Nephron progenitor cell (in vitro differentiated cells): ENCODE measurements at places on chromosomes 2 and 18.

GRCh38 chr2:51595836-51596235 lies 563.9 kb upstream of the NRXN1 start:
- peaks cover 6% of the 10 kb centered on the region for H3K4me1 ChIP-seq
- no peaks in the 10 kb centered on the region for H3K27me3 ChIP-seq
- no peak overlapping the region for H3K27ac ChIP-seq
- DNase-seq, result no peak

GRCh38 chr2:227816507-227817294 lies 3.1 kb downstream of the CCL20 start:
- peaks cover 5% of the 10 kb centered on the region for H3K27me3 ChIP-seq
- H3K4me1 ChIP-seq, result no peaks in the 10 kb centered on the region
- H3K36me3 ChIP-seq, result no peaks in the 10 kb centered on the region
- no peak for DNase-seq

DNA sequence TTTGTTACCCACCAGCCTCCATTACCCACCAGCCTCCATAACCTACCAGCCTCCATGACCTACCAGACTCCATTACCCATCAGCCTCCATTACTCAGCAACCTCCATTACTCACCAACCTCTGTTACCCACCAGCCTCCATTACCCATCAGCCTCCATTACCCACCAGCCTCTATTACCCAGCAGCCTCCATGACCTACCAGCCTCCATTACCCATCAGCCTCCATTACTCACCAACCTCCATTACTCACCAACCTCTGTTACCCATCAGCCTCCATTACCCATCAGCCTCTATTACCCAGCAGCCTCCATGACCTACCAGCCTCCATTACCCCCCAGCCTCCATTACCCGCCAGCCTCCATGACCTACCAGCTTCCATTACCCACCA lies 133.3 kb upstream of the HS6ST1 start:
- no peak overlapping the region for H3K4me3 ChIP-seq
- H3K36me3 ChIP-seq, result no peaks in the 10 kb centered on the region
- no peaks in the 10 kb centered on the region for H3K4me1 ChIP-seq
- peaks cover 22% of the 10 kb centered on the region for H3K27me3 ChIP-seq
- DNase-seq, result no peak

DNA sequence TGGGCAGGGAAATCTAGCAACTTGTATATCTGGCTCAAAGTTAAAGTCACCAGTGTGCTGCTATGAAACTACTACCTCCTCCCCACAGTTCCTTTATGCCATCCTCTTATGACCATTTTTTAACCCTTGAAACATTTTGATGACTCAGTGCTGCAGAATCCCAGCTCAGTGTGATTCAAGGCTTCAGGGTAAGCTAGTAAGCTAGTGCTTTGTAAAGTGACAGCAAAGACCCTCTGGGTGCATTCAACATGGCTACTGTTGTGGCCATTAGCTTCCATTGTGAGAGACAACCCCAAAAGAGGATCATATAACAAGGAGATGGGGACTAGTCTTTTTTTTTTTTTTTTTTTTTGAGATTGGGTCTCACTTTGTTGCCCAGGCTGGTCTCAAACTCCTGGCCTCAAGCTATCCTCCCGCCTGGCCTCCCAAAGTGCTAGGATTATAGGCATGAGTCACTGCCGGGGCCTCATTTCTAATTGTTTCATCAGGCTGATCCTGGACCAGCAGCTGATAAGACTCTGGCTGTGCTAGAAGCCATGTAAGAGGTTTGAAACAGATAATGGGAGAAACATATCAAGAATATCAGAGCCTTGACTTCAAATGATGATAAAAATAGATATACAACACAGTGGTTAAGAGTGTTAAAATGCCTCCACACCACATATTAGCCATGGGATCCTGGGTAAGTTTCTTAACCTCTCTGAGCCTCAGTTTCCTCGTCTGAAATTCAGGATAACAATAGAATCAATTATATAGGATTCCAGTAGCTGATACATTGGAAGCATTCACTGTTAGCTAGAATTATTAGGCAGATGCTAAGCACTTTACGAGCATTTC lies 65.7 kb upstream of the RTN4 start:
- DNase-seq, result no peak
- peaks cover 53% of the 10 kb centered on the region for H3K4me1 ChIP-seq
- no peak overlapping the region for H3K4me3 ChIP-seq
- H3K27me3 ChIP-seq, result peaks cover 9% of the 10 kb centered on the region
- no peak overlapping the region for H3K27ac ChIP-seq

- H3K4me1 ChIP-seq, result peaks cover 57% of the 10 kb centered on the region
- H3K4me3 ChIP-seq, result no peak overlapping the region
- H3K27ac ChIP-seq, result no peak overlapping the region
Measured at GRCh38 chr2:236679884-236680860, 110.5 kb downstream of the ACKR3 start.

GRCh38 chr2:71850306-71850801 lies 297.3 kb downstream of the CYP26B1 start:
- no peaks in the 10 kb centered on the region for H3K36me3 ChIP-seq
- no peak for DNase-seq

DNA sequence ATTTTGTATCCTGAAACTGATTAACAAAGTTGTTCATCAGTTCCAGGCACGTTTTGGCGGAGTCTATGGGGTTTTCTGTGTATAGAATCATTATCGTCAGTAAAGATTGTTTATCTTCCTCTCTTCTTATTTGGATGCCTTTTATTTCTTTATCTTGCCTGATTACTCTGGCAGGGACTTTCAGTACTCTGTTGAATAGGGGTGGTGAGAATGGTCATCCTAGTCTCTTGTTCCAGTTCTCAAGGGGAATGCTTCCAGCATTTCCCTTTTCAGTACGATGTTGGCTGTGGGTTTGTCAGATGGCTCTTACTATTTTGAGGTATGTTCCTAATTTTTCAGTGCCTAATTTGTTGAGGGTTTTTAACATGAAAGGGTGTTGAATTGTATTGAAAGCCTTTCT lies 14.0 kb upstream of the SPDYA start:
- no peaks in the 10 kb centered on the region for H3K4me1 ChIP-seq
- H3K4me3 ChIP-seq, result no peak overlapping the region
- DNase-seq, result no peak
- no peaks in the 10 kb centered on the region for H3K27me3 ChIP-seq
- peak overlapping the region; percentile 24 for H3K27ac ChIP-seq

GRCh38 chr2:32752952-32753351 lies 125.1 kb downstream of the TTC27 start:
- peaks cover 67% of the 10 kb centered on the region for H3K36me3 ChIP-seq
- no peaks in the 10 kb centered on the region for H3K27me3 ChIP-seq
- H3K27ac ChIP-seq, result no peak overlapping the region

DNA sequence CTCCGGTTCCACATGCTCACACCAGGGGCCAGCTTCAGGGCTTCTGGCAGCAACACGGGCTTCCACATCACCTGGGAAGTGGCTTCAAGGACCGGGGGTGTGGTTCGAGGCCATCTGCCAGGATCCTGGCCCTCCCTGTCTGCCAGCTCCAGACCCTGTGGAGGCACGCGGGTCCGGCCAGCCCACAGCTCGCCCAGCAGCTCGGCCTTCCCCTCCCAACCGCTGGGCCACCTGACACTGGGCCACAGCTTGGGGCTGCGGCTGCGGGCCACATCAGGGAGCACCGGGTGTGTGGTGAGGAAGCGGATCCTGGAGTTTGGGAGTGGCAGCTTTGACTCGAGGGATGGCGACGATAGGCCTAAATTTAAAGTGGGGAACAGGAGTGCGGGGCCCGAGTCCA lies 7.0 kb downstream of the C2orf81 start:
- H3K27ac ChIP-seq, result no peak overlapping the region
- H3K4me3 ChIP-seq, result no peak overlapping the region
- H3K4me1 ChIP-seq, result peaks cover 10% of the 10 kb centered on the region
- peaks cover 2% of the 10 kb centered on the region for H3K36me3 ChIP-seq
- DNase-seq, result no peak

DNA sequence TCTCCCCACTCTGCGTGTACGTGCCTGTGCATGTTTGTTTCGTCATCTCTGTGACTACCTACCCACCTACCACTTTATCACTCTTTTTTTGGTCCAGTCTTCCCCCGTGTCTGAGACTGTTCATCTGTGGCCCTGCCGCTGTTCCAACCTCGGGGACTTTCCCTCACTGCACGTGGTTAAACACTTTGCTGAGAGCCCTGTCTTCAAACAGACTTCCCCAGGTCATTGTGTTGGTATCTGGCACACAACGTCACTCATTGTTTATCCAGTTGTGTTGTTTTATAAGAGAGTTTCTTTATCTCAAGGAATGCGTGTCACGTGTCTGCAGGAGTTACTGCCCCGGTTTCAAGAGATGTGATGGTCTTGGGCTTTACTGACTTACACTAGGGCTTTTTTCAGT lies 262.0 kb upstream of the RASGRP3 start:
- no peaks in the 10 kb centered on the region for H3K27me3 ChIP-seq
- no peak overlapping the region for H3K4me3 ChIP-seq
- peaks cover 25% of the 10 kb centered on the region for H3K4me1 ChIP-seq
- no peak for DNase-seq
- H3K36me3 ChIP-seq, result peaks cover 28% of the 10 kb centered on the region

DNA sequence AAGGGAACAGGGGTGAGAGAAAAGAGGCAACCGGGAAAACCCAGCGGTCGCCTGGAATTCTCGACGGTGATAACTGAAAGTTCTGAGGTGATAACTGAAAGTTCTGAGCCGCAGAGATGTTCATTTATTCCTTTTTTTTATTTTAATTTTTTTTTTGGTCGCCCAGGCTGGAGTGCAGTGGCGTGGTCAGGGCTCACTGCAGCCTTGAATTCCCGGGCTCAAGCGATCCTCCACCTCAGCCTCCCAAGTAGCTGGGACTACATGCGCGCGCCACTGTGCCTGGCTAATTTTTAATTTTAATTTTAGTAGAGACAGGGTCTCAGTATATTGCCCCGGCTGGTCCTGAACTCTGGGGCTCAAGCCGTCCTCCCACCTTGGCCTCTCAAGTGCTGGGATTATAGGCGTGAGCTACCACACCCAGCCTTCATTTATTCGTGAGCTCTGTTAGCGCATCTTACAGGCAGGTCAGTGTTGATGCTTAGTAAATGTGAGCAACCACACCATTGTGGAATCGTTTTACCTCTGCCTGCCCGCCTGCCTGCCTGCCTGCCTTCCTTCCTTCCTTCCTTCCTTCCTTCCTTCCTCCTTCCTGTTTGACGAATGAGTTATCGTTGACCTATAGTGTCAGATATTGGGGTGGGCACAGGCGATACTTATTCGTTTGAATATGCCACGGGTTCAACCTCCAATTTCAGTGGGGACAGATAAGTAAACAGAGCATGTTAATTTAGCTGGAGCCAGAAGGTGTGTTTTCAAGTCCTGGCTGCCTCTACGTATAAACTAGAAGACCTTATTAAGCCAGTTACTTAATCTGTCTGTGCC lies 557 bp upstream of the E2F6 start:
- H3K27ac ChIP-seq, result no peak overlapping the region
- H3K4me3 ChIP-seq, result peak overlapping the region; percentile 86

GRCh38 chr2:112077814-112078213 lies 22.7 kb downstream of the TMEM87B start:
- no peaks in the 10 kb centered on the region for H3K27me3 ChIP-seq
- H3K4me3 ChIP-seq, result no peak overlapping the region
- peaks cover 80% of the 10 kb centered on the region for H3K36me3 ChIP-seq
- no peaks in the 10 kb centered on the region for H3K4me1 ChIP-seq
- no peak overlapping the region for H3K27ac ChIP-seq

DNA sequence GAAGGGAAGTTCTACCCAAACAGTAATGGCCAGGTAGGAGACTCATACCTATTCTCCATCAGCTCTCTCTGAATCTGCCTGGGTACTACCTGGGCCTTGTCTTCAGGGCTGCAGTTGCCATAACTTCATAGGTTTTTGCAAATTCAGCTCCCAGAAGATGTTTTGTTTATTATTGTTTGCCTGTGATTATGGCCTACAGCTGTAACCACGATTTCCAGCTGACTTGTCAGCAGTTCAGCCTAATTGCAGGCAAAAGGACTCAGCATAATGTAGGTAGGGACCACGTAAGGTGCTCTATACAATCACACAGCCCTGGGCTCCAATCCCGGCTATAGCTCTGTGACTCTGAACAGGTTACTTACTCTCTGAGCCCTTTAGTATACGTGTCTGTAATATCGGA lies 187.0 kb upstream of the FN1 start:
- no peak overlapping the region for H3K27ac ChIP-seq
- peaks cover 66% of the 10 kb centered on the region for H3K4me1 ChIP-seq
- no peak for DNase-seq
- H3K4me3 ChIP-seq, result no peak overlapping the region

DNA sequence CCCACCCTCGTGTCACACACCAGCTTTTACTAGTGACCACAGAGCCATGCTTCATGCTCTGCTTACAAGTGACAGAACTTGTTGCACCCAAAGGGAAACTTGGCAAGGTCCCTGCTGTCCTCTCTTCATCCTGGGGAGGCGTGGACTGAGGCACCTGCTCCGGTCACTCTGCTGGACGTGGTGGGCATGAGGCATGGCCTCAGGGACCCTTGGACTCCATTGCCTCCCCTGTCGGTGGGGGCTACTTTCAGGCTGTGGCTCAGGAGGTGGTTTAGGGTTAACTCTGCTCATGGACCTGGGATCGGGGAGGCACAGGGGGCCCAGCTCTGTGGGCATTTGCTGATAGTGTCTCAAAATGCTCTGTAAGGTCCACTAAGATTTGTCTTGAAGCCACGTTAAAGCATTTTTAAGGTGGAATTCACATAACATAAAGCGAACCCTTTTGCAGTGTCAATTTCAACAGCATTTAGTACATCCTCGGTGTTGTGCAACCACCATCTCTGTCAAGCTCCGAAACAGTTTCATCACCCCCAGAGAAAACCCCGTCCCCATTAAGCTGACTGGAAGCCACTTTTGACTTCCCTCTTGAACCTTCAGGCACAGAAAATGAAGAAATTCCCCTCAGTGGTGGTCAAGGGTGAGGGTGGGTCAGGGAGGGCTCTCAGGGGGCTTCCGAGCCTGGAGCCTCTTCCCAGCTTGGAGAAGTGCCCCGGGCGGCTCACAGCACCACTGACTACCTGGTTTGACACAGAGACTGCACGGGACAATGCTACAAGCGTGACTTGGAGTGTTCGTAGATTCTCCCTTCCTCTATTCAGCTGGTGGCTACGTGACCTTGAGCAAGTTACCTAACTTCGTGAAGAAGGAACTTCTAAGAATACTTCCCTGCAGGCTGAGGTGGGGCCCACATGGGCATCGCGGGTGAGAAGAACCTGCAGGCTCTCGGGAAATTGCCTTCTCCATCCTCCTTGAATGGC lies 100.0 kb upstream of the HDAC4 start:
- no peaks in the 10 kb centered on the region for H3K36me3 ChIP-seq
- no peak for DNase-seq
- H3K27me3 ChIP-seq, result peaks cover 6% of the 10 kb centered on the region
- H3K4me1 ChIP-seq, result peaks cover 49% of the 10 kb centered on the region
- H3K4me3 ChIP-seq, result no peak overlapping the region
